SK-N-SH (cell line): ENCODE measurements at places on chromosomes 16 and 17.

- no peak for DNase-seq
Measured at GRCh38 chr17:76548378-76549214, 8.8 kb downstream of the PRCD start.

DNA sequence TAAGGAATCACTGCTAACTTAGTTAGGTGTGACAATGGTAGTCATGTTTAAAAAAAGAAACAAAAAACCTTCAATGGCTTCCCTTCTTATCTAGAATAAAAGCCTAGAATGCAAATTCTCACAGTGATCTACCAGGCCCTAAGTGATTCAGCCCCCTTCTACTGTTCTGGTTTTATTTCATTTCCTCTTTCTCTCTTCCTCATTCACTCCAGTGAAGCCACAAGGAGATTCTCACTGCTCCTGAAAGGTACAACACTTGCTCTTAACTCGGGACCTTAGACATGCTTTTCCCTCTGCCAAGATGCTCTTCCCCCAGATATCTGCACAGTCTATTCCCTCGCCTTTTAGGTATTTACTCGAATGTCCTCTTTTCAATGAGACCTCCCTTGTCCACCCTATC lies 3.7 kb downstream of the PIGS start:
- no peak for DNase-seq

- no peak for DNase-seq
Measured at GRCh38 chr16:8948831-8949230, 14.9 kb downstream of the USP7 start.

GRCh38 chr16:7335991-7336634 lies 3.5 kb downstream of the RBFOX1 start:
- no peak for DNase-seq

DNA sequence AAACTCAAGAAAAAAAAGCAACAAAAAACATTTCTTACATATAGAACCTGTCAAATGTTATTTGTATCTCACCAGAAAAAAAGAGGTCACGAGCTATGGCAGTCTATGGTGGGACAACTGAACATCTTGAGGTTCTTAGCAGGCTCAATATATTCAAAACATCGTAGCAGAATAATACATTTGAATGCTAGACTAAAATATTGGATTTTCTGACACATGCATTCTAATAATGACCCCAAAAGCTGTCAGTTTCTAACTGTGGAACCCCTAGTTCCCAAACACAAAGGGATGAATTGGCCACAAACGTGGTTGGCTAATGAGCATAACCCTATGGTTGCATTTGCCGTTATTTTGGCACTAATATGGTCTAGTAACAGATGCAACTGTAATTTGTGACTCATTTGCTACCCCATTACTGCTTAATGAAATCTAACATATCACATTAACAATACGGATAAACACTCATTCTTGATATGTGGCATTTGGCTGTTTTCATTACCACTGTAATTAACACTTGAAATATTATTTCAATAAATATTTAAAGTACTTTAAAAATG lies 81.2 kb downstream of the TOX3 start:
- DNase-seq: no peak

DNA sequence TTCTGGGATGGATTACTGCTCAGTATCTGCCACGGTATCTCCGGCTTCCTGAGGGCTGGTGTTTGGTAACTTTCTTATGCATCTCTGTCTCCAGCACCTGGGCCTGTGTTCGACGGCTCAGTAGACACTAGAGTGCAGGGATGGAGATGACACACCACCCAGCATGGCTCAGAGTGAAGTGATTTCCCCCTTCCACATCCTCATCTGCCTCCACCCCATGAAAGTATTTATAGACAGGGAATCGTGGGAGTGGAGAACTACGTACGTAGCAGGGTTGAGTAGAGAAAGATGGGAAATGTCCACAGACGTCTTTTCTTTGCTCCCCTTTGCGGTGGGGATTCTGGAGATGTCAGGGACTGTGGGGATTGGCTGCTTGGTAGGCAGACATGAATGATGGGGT lies 11.8 kb upstream of the SLC25A19 start:
- no peak for DNase-seq

GRCh38 chr16:19196871-19197270 lies 28.8 kb downstream of the SYT17 start:
- DNase-seq: no peak
